NK-92 treated with Interleukin-12 subunit alpha and Interleukin-12 subunit beta, amount 100 ng/mL, for 24 hours (cell line): ENCODE measurements at places on chromosomes 5 and 9.

- no peak for DNase-seq
Measured at GRCh38 chr5:135244620-135245021, 154.4 kb downstream of the MACROH2A1 start.

DNA sequence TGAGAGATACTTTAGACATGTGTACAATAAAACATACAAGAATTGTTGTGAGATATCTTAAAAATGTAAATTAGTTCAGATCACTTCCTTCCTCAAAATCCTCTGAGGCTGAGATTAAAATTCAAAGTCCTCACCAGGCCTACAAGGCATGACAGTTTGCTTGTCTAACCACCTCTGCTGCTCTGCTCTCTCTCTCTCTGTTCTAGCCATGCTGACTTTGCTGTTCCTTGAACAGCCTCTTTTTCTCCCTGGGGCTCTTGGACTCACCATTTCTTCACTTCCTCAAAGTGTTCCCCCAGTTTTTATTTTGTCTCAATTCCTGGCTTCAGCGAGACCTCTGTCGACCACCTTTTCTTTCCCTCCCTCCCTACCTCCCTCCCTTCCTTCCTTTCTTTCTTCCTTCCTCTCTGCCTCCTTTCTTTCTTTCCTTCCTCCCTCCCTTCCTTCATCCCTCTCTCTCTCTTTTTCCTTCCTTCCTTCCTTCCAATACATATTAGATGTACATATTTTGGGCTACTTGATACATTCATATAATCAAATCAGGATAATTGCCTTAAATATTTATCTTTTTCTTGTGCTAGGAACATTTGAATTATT, 27.0 kb downstream of the CATSPER3 start:
- no peak for DNase-seq

DNA sequence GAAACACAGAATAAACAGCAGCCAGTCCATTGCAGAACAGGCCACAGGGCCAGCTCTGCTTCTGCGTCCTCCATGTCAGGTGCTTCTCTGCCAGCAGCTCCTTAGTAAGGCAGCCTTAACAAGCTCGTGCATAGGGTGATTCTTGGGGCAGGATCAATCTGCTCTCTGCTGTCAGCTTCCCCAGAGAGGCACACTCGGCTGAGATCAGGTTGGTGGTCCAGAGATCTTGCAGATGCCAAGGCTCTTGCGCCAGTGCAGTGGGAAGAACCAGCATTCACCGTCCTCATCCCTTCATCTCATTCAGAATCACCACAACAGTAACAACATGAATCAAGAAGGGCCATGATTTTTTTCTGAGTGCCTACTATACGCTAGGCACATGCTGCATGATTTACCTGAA, 49.0 kb upstream of the ALDH1B1 start:
- no peak for DNase-seq

- DNase-seq: no peak
Measured at GRCh38 chr9:70262948-70263347, 4.2 kb downstream of the SMC5 start.

DNA sequence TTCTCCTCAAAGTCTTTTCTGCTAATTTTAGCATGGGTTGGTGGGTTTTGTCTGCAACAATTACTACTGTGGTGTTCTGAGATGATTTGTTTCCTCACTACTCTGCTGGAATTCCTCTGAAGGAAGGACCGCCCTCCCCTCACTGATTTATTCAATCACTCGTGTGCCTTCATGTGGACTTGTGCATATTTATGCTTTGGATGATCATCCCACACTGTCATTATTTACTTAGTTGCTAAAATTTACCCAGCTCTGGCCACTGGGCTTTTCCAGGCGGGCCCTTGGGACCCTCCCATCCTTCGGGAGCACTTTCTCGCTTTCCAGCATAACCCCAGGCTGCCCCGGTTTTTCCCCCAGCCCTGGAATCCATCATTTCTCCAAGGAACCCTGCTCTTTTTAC, 41.7 kb upstream of the NKD2 start:
- DNase-seq: no peak

DNA sequence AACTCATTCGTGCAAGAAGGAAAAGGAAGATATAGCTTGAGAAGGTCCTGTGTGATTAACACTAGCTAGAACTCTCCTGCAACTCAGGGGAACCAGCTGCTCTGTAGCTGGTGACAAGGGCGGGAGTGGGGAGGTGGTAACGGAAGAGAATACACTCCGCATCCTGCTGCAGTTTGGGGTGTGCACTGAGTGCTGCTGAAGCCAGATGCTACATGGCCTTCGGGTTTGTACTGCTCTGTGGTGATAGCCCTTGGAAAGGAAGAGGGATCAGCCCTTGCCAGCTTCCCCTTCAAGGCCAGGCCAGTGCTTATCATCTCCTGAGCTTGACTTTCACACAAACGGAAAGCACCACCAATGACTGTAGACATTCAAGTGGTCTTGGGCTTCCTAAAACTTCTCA, 34.3 kb downstream of the FRMD3 start:
- no peak for DNase-seq

GRCh38 chr5:116605310-116606070, 30.9 kb upstream of the SEMA6A start:
- DNase-seq: no peak

DNA sequence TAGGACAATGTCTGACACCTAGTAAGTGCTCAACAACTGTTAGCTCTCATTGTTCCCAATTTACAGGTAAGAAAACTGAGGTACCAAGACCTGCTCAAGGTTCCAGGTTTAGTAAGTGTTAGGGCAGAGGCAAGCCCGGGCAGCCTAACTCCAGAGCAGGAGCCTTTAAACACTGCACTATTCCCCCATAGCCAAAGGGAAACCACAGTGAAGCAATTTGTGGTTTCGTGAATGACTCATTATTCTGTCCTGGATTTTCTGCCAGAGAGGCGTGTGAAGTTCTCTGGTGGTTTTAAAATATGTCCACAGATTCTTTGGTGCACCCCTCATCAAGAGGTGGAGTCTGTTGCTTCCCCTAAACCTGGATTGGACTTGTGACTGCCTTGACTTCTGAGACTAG, 1.0 kb upstream of the MCC start:
- DNase-seq: no peak

DNA sequence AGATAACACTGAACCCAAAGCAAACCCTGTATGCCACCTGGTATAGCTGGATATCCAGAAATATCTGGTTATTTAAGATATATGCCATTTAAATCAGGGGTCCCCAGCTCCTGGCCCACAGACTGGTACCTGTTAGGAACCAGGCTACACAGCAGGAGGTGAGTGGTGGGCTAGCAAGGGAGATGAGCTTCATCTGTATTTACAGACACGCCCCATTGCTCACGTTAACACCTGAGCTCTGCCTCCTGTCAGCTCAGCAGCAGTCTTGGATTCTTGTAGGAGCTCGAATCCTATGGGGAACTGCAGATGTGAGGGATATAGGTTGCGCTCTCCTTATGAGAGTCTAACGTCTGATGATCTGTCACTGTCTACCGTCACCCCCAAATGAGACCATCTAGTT, 646.6 kb downstream of the TLE4 start:
- no peak for DNase-seq

DNA sequence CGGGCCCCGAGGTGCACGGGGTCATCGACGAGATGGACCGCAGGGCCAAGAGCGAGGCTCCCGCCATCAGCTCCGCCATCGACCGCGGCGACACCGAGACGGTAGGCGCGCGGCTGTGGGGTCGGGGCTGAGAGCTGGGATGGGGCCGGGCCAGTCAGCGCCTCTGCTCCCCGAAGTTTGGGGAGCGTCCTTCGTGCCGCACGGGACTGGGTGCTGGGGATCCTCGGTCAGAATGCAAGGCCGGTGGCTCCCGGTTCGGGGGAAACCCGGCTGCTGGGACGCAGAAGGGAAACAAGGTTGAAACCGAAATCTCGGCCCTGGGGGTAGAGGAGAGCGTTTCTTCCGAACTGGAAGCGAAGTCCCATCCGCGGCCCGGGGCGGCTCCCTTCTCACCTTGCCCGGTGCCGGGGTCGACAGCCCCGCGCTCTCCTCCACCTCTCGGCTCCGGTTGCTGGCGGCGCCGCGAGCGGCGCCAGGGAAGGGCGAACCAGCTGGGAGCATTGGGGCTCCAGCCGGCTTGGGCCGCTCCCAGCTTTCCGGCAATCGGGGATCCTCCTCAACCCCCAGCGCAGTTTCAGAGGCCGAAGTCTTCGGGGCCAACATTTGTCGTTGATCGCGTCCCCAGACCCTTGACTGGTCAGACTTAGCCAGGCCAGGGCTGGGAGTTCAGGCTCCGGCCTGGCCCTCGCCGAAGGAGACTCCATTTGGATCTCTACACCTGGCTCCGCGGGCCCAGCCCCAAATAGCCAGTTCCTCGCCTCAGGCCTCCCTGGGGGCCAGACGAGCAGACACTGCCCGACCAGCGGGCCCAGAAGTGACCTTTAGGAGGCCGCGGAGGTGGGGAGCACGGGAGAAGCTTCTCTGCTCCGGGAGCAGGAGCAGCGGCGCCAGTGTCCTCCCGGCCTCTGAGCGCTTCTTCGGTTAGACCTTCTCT, 1.1 kb downstream of the LHX2 start:
- no peak for DNase-seq

DNA sequence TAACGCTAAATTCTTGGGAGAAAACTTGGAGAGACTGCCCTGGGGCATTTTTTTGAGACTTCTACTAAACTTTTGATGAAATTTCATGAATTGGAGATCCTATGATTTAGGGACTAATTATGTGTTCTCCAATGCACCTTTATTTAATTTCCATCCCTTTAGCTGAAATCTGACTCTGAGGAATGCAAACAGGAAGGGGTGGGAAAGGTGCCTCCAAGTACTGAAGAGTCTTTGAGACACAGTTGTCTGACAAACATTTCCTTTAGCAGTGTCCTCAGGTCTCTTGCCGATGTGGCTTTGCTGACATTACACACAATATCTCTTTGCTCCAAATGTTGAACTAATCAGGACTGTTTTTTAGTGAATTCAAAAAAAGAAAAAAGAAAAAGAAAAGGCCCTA, 76.9 kb downstream of the LIX1 start:
- no peak for DNase-seq

DNA sequence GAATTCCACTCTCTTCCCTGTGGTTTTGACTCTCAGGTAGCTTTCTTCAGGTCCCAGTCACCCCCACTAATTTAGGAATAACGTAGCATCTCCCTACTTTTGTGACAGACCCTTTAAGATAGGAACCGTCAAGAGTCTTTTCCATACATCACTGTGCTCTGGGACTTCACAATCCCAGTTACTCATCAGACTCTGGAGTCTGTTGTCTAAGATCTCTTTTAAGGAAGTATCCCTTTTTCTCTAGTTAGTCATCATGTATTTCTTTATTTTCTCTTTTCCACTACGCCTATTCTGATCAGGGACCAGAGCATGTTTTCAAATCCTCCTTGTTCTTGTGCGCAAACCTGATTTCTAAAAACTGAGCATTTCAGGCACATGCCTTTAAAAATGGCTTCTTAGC, 143.0 kb downstream of the GOLPH3 start:
- no peak for DNase-seq

DNA sequence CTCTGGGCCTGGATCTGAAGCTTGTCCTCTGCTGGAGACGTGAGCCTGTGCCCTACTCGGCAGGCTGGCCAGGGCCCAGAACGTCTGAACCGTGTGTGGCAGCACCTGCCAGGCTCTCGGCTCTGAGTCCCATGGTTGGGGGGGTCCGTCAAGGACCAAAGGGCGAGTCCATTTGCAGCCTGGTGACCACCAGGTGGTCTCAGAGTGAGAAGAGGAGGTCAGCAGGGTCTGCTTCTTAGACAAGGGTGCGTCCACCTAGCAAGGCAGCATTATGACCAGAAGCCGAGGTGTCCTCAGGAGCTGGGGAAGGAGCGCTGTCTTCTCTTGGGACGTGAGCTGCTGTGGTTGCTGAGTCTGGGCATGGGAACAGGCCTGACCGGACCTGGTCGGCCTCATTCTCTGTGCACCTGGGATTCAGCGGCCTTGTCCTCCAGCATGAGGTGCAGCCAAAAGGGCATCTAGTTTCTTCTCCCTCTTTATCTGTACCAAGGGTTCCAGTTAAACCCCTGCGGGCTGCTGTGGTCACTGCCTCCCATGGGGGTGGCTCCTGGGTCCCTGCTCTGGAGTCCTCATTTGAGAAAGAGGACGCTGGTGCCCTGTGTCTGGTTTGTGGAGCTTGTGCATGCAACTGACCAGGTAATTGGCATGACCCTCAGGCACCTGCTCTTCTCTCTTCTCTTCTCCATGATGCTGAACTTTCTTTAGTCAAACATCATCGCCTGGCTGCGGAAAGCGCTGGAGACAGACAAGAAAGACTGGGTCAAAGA, 14.4 kb downstream of the EXOC3 start:
- no peak for DNase-seq

- DNase-seq: no peak
Measured at GRCh38 chr5:111857623-111858022, 100.6 kb upstream of the NREP start.

DNA sequence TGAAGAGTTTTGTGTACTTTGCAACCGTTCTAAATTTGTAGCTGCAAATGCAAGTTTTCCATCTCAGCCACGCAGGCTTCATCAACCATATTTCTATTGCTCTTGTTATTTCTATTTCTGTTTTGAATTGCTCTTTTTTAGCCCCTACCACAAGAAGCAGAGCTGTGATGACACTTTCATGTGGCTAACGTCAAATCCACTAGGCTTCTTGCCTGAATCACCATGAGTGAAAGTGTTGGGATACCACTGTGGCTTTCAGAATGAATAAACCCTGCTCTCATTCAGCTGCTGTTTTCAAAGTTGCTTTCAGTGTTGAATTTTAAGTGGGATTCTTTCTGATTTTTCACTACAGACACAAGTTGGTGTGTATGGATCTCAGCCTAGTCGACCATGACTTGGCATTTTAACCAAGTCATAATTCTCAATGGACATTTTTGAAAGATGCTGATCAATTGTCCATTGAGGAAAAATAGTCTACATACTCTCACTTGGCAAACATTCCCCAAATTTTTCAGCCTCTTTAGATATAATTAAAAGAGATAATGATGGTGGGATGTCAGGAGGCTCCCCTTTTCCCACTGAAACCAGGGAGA, 41.0 kb upstream of the MTAP start:
- peak; percentile 12 for DNase-seq

GRCh38 chr5:113068559-113068958, 92.0 kb downstream of the DCP2 start:
- DNase-seq: no peak

GRCh38 chr5:168746893-168747640, 167.9 kb upstream of the PANK3 start:
- no peak for DNase-seq

DNA sequence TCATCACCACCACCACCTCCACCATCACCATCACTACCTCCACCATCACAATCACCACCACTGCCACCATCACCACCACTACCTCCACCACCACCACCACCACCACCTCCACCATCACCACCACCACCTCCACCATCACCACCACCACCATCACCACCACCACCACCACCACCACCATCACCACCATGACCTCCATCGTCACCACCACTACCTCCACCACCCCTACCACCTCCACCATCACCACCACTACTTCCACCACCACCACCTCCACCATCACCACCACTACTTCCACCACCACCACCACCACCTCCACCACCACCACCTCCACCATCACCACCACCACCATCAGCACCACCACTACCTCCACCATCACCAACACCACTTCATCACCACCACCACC, 23.5 kb upstream of the ADCY2 start:
- DNase-seq: no peak

DNA sequence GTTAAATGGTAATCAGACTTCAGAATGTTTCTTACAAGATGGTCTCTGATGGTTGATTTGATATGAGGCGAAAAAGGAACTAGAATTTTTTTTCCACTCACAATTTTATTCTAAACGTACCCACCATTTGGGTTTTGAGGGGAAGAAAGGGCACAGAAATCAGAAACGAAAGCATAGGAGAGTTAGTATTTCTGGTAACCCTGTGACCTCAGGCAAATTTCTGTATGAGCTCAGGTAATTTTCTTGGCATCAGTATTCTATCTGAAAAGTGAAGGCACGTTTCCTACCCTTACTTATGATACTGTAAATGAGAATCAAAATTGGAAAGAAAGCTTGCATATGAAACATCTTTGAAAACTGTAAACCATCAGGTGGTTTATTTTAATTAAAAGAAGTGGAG, 26.5 kb downstream of the TMEFF1 start:
- DNase-seq: no peak
